IMR-90 (cell line): ENCODE measurements at places on chromosomes 1 and 21.

GRCh38 chr1:220137019-220137786, 43.3 kb downstream of the IARS2 start:
- no peak for DNase-seq

- peak; percentile 67 for DNase-seq
Observed at GRCh38 chr21:26124421-26124833, 46.1 kb downstream of the APP start.

DNA sequence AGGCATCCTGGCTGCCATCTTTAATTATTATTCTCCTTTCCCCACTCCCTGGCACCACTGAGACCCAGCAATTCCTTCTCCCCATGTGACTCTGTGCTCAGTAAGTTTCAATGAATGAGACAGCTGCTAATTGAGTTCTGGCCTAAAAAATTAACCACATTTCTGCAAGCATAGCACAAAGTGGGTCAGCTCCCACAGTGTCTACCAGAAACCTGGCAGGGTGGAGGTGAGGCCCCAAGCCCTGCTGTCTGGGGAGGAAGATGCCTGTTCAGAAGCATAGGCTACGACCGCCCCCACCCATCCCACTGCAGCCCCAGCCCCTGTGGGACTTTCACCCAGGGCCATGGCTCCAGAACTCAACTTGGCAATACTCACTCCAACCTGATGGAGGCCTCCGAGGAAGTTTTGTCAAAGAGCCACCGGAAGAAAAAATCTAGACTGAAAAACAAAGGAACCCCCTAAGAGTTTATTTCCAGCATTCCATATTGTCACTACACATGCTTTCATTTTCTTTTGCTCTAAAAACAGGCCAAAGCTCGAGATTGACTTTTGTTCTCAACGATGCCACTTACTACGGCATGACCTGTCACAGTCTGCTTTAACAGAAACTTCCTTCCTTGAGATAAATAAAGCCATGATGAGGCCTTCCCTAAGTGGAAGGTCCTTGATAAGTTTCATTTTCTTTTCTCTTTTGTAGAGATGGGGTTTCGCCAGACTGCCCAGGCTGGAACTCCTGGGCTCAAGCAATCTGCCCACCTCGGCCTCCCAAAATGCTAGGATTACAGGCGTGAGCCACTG, 26.5 kb downstream of the TMEM63A start:
- no peak for DNase-seq

DNA sequence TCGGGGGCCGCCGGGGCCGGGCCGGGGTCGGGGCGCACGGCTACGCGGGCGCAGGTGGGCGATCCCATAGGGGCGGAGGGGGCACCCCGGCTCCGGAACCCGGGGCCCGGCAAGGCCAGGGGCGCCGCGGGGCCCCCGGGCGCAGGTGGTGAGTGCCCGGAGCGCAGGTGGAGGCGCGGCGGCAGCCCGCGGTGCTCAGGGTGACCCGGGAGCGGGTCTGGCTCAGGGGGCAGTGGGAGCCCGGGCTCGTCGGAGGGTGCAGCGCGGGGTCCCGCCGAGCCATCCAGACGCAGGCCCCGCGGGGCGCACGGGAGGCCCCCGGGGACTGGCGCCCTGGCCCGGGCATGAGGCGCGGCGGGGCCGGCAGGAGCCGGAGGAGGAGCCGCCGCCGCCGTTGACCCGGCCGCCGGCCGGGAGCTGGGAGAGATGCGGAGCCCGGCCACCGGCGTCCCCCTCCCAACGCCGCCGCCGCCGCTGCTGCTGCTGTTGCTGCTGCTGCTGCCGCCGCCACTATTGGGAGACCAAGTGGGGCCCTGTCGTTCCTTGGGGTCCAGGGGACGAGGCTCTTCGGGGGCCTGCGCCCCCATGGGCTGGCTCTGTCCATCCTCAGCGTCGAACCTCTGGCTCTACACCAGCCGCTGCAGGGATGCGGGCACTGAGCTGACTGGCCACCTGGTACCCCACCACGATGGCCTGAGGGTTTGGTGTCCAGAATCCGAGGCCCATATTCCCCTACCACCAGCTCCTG, 489 bp downstream of the CELSR2 start:
- DNase-seq = no peak

GRCh38 chr1:192474080-192474683, 101.4 kb upstream of the RGS1 start:
- peak; percentile 23 for DNase-seq

DNA sequence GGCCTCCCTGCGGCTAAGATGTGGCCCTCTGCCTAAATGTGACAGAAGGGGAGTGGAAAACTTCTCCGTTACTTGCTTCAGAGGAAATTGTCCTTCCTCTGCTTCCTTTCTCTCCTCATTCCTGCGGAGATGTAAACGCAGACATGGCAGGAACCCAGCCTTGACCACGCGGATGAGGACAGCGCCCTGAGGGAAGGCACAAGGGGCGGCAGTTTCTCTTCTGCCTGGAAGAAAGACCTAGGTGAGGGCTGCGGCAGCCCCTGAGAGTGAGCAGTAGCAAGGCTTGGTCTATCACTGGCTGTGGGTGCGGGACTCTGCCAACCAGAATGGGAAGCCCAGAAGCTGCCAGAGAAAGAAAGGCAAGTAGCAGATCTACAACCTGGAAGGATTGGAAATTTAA, 14.0 kb upstream of the CTPS1 start:
- no peak for DNase-seq

DNA sequence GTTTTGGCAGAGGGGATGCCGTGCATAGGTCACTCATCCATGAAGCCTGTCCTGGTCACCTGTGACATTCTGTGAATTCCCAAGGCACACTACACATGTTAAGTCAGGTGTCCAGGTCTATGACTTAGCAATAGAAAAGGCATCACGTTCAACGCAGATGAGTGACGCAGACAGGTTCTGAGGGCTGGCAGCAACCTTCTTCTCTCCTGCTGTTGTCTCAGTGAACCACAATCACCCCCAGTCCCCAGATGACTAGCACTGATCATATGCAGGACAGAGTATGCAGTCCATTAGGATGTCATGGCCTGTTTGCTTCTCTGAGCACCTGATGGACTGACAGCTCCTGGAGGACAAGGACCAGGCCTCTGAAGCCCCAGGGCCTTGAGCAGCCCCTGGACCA, 157.8 kb upstream of the KAZN start:
- no peak for DNase-seq

- DNase-seq = no peak
Observed at GRCh38 chr21:41031701-41032220, 136.2 kb upstream of the BACE2 start.

DNA sequence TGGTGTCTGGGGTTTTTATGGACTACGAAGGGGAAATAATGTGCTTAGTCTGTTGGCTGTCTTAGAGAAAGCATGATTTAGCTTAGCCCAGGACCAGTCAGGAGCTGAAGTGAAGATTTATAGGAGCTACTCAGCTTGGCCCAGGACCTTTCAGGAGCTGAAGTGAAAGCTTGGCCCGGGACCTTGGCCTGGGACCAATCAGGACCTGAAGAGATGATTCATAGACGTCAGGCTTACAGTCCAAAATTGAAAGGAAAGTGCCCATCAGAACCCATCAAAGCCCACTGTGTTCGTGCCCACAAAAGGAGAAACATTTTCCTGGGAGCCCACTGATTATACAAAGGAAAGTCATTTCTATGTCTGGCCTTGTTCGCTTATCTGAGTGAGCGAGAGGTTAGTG, 35.6 kb downstream of the MSTO1 start:
- DNase-seq = no peak

DNA sequence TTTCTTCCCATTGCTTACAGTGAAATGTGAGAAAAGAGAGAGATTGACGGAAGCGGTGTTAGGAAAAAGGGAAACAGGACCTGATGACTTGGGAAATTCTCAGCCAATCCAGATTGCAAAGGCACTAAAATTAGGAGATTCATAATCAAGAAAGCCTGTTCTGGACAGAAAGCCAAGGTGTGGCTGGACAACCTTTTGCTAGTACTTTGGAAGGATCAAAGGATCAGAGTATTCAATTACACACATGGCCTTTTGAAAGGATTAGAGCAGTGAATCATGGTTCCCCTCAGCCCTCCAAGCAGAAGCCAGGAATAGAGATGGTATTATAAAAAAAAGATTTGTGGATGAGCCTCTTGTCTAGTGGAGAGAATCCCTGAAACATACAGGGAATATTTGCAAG, 669.8 kb upstream of the ADAMTS5 start:
- no peak for DNase-seq

- no peak for DNase-seq
Observed at GRCh38 chr1:232877365-232878028, 72.3 kb downstream of the MAP10 start.

GRCh38 chr1:37657620-37658412, 23.1 kb upstream of the RSPO1 start:
- DNase-seq = no peak

GRCh38 chr1:225332686-225333085, 95.2 kb downstream of the LBR start:
- no peak for DNase-seq

DNA sequence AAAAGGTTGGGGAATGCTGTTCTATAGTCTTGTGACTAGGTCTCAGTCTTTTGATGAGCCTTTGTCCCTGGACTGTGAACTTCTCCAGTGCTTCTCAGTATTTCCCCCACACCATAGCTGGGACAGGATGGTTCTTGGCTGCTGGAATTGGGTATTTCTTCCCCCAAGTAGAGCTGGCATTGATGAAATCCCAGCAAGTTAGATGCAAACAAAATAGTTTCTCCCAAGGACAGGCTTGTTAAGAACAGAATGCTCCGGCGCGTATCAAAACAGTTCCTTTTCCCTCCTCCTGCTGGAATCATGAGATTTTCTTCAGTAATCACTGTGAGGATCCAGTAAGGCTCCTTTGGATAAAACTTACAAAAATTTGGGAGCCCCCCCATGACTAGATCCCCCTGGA, 162.6 kb downstream of the PIK3R3 start:
- no peak for DNase-seq

- DNase-seq = no peak
Observed at GRCh38 chr1:182071924-182072323, 10.4 kb upstream of the ZNF648 start.

DNA sequence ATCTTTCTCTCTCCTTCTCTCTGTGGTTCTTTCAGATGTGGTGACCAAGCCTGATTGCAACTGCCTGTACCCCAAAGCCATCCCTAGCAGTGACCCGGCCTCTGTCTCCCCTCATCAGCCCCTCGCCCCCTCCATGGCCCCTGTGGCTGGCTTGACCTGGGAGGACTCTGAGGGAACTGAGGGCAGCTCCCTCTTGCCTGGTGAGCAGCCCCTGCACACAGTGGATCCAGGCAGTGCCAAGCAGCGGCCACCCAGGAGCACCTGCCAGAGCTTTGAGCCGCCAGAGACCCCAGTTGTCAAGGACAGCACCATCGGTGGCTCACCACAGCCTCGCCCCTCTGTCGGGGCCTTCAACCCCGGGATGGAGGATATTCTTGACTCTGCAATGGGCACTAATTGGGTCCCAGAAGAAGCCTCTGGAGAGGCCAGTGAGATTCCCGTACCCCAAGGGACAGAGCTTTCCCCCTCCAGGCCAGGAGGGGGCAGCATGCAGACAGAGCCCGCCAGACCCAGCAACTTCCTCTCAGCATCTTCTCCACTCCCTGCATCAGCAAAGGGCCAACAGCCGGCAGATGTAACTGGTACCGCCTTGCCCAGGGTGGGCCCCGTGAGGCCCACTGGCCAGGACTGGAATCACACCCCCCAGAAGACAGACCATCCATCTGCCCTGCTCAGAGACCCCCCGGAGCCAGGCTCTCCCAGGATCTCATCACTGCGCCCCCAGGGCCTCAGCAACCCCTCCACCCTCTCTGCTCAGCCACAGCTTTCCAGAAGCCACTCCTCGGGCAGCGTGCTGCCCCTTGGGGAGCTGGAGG, 12.7 kb downstream of the CSF1 start:
- no peak for DNase-seq

- DNase-seq = no peak
Observed at GRCh38 chr1:9454494-9455066, 84.7 kb upstream of the SLC25A33 start.

DNA sequence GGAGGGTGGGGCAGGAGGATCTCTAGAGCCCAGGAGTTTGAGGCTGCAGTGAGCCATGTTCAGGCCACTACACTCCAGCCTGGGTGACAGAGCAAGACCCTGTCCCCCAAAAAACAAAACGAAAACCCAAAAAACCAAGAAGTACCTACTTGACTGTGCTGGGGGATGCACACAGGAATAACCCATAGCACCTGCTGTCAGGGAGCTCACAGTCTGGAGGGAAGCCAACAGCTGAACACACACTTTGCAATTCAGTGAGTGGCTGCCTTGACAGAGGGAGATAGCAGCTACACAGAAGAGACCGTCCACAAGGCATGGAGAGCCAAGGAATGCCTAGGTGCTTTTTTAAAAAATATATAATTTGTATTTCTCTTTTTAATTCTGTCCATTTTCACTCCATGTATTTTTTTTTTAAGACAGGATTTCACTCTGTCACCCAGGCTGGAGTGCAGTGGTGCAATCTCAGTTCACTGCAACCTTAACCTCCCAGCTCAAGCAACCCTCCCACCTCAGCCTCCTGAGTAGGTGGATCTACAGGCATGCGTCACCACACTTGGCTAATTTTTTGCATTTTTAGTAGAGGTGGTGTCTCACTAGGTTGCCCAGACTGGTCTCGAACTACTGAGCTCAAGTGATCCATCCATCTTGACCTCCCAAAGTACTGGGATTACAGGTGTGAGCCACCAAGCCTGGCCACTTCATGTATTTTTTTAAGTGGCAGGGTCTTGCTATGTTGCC, 68.7 kb downstream of the NID1 start:
- DNase-seq = no peak

DNA sequence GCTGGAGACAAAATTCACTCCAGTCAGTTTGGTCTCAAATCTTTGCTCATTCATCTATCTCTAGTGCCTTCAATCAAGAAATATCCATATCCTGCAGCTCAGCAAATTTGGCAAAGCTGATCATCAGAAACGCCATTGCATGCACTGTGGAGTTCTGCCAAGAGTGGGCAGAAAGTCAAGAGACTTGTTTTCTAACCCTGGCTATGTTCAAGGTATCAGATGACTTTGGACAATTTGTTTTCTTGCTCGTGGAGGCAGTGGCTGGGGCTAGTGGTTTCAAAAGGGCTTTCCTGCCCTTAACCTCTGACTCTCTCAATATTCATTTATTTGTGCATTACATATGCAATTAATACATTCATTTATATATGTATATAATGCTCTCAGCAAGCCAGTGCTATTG, 12.8 kb upstream of the LRRC52 start:
- DNase-seq = no peak

DNA sequence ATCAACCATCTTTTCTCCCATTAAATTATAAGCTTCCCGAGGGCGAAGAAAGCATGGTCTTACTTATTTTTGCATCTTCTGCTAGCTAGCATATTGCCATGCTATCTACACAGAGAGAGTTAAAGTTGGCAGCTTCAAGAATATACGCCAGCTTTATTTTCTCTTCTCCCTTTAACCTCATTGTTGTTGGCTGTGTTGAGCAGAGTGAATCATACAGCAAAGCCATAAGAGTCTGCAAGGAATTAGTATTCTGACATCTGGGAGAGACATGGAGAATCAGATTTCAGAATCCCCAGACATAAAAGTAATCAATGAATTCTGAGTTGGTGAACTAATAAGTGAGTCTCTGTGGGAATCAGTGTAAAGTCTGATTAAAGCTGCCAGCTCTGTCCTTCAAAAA, 649.6 kb upstream of the PTBP2 start:
- DNase-seq = no peak
